Right atrium auricular region (tissue), 2 donors: ENCODE measurements at places on chromosomes 3 and 15. TPM values are rescaled to one million over a fixed set of nuclear protein-coding genes. Genes with fewer than 3 reads are reported as not detected.
A peak's percentile ranks its signal among the peaks of the same experiment; 100 is the strongest.

- no peak for DNase-seq
These were observed 200.0 kb upstream of the DNAJC19 start for GRCh38 chr3:181189556-181189955.

GRCh38 chr15:25176616-25176923 is 221.8 kb downstream of the SNRPN start:
- peak; percentile 34 for DNase-seq

- DNase-seq: no peak
These were observed 1047.0 kb downstream of the TUSC7 start for GRCh38 chr3:117756563-117756962.

IL16 gene
- total RNA-seq: 12.1 TPM

GRCh38 chr15:64344651-64345294 is 11.2 kb downstream of the CSNK1G1 start:
- no peak for DNase-seq

DNA sequence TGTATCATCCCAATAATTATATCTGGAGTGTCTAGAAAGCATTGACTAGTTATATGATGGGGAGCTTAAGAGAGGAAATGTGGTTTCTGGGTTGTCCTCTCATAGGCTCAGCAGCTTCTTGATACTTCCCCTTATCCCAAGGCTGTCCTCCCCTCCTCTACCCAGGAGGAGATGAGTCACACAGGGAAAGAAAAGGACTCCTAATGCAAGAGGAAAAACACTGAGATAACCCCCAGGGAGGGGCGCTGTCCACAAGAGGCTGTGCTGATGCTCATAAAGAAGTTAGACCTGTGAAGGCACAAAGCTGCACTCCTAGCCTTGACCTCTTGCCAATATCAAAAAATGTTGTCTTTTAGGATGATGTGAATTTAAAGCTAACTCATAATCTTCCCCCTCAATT is 28.8 kb upstream of the GYG1 start:
- no peak for DNase-seq

GRCh38 chr3:139292711-139293664 is 50.8 kb upstream of the MRPS22 start:
- no peak for DNase-seq

GRCh38 chr3:169965562-169966427 is 812 bp upstream of the SEC62 start:
- DNase-seq: no peak

MKRN2OS gene
- not detected for total RNA-seq

GRCh38 chr15:74201710-74202420 is 722 bp downstream of the STRA6 start:
- DNase-seq: no peak

COPB2 gene
- total RNA-seq: 53.4 TPM

DNA sequence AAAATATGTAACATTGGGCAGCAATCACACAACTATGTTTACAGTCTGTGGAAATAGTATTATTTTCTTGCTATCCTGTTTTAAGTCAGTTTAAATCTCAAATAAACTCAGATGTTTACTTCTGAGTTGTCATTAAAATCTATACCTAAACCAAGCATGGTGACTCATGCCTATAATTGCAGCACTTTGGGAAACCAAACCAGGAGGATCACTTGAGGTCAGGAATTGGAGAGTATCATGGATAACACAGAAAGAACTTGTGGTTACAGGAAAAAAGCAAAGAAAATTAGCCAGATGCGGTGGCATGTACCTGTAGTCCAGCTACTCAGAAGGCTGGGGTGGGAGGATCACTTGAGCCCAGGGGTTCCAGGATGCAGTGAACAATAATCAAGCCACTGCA is 631.6 kb upstream of the EPHA6 start:
- DNase-seq: no peak

DNA sequence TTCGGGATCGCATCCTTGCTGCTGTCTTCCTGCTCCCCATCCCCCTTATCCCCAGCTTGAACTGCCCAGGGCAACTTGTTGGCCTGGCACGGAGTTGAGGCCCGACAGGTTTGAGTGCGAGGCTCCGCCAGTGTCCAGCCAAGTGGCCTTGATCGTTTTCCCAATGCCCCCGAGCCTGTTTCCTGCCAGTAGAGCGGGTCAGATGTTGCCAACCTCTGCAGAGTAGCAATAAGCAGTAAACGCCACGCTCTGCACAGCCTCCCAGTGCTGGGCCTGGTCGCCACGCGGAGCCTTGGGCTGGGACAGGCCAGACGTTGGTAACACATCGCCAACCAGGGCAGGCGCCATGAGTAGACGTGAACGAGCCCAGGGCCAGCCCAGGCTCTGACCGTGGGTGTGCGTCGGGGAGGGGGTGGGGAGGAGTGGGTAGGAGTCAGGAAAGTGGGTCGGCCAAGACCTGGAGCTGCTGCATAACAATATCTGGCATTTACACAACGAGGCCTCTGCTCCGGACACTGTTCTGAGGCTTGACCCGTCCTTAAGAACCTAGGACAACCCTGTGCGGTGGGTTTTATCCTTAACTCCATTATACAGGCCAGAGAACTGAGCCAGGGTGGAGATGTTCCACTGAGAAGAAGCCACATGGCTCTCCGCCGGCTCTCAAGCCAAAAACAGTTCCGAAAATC is 444 bp upstream of the ABHD14A start:
- no peak for DNase-seq

DNA sequence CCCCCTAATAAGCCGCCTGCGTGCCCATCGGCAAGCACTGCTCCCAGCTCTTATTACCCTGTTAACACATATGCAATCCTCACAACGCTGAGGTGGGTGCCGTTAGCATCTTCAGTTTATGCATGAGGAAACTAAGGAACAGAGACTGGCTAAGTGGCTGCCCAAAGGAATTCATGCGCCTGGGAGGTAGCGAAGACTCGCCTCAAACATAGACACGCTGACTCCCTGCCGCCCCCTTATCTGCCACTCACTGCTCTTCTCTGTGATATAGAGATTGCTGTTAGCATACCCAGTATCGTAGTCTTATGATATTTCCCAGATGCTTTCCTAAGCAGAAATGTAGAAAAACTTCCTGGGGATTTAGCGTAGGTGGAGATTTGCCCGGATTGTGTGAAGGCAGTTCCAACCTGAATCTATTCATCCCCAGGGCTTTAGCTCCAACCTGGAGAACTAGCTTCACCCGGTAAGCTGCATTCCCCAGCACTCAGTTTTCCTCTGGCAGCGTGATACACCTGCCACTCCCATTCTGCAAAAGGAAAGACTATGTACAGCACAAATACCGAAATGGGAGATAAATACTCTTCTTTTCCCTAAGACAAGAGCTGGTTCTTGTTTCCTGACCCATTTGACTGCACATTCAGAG is 23.7 kb upstream of the CD47 start:
- no peak for DNase-seq

DNA sequence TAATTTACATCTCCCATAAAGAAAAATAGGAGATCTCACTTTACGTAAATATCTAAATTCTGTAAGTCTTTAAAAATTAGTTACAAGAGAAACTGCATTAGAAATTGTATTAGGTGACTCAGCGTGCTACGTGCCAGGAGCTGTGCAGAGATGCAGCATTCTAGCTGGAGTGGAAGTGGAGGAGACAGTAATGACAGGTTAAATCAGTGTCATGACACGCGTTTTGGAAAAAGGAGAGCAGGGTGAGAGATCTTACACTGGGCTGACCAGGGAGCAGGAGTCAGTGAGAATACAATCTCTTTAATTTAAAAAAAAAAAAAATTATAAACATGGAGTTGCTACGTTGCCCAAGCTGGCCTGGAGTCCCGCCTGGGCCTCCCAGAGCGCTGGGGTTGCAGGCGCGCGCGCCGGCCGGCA is 635 bp downstream of the TUBGCP5 start:
- DNase-seq: no peak

QARS1 gene
- 138 TPM for total RNA-seq

DNA sequence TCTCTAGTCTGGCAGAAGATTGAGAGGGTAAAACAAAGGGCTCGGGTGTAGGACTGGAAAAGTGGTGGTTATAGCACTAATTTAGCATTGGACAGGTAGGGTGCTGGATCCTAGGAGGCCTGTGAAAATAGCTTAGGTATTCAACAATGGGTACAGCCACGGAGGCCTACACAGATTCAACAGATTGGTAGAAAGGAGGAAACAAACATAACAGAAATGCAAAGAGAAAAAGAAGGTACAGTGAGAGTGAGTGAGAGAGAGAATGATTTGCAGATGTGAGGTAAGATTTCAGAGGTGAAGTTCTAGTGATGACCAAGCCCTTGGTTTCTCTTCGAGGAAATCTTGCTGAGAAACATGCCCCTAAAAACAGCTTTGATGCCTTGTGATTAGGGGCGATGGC is 37.9 kb downstream of the ADIPOQ start:
- DNase-seq: no peak

- DNase-seq: no peak
These were observed 14.8 kb upstream of the ZNF639 start for GRCh38 chr3:179308001-179308400.

GRCh38 chr15:65066635-65067316 is 1.0 kb downstream of the RASL12 start:
- DNase-seq: no peak

DNA sequence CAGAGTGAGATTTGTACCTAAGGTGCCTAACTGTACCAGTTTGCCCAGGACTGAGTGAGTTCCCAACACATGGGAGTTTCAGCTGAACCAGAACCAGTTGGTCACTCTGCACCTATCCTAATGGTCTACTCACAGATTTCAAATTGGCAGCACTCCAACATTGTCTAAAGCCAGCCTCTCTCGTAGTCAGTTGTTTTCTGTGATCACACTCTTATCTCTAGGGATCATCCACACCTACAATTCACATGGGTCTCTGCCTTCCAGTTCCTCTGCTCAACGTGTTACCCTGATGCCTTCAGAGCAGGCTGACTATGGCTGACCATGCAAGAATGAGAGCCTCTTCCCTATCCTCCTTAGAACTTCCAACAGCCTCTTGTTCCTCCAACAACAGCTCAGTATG is 624.8 kb downstream of the NTRK3 start:
- no peak for DNase-seq

DNA sequence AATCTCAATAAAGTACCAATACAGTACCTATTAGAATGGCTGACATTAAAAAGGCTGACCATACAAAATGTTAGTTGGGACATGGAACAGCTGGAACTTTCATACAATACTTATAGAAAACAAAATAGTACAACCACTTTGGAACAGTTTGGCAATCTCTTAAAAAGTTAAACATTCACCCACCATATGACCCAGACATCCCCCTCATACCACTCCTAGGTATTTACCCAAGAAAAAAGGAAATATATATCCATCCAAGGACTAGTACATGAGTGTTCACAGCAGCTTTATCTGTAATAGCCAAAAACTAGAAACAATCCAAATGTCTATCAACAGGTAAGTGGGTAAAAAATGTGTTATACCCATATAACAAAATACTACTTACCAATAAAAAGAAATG is 25.2 kb upstream of the ARF4 start:
- DNase-seq: no peak

ZNF717 gene
- 6.7 TPM for total RNA-seq

- DNase-seq: no peak
These were observed 105.7 kb downstream of the IGF1R start for GRCh38 chr15:98753726-98754656.

VILL gene
- 4.2 TPM for total RNA-seq
